ENCODE measurements at places on chromosomes 1 and 21.

- DNase-seq, result no peak
Measured at GRCh38 chr1:205827623-205828022, 14.6 kb upstream of the SLC41A1 start.

GRCh38 chr1:43306688-43307457 is 6.1 kb downstream of the TIE1 start:
- no peak for DNase-seq

DNA sequence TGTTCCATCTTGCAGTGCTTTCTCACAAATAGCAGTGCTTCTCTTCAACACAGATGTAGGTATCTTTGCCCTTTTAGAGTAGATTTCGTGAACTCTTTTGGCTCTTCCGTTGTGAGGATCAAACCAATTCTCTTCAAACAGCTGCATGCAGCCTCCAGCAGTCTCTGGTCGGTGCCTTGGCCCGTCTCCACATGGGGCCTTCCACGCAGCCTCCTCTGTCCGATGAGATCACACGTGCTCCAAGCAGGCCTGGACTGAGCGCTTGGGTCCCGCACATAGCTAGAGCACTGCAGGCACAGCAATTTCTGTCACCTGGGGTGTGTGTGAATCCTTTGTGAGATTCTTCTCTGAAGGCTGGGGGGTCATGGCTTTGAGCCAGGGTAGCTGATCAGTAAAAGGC is 82.8 kb upstream of the KCNE2 start:
- DNase-seq, result no peak

DNA sequence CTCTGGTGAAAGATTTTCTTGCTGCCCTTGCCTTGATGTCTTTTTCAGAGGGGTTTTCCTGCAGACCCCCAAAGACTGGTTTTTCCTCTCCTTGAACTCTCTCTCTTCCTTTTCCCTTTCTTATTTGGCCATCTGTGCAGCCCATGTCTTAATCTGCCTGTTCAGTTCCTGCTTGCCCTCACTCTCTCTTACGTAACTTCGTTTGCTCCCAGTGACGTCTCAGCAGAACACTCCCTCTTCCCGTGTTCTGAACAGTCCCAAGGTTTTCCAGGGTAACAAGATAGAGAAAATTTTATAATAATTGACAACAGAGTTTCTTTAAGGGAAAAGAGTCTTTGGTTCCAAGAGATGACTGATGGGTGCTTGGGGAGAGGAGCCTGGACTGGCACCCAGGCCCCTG is 109.1 kb upstream of the LMO4 start:
- no peak for DNase-seq

- no peak for DNase-seq
Measured at GRCh38 chr1:56948403-56949023, 17.3 kb downstream of the C8B start.

DNA sequence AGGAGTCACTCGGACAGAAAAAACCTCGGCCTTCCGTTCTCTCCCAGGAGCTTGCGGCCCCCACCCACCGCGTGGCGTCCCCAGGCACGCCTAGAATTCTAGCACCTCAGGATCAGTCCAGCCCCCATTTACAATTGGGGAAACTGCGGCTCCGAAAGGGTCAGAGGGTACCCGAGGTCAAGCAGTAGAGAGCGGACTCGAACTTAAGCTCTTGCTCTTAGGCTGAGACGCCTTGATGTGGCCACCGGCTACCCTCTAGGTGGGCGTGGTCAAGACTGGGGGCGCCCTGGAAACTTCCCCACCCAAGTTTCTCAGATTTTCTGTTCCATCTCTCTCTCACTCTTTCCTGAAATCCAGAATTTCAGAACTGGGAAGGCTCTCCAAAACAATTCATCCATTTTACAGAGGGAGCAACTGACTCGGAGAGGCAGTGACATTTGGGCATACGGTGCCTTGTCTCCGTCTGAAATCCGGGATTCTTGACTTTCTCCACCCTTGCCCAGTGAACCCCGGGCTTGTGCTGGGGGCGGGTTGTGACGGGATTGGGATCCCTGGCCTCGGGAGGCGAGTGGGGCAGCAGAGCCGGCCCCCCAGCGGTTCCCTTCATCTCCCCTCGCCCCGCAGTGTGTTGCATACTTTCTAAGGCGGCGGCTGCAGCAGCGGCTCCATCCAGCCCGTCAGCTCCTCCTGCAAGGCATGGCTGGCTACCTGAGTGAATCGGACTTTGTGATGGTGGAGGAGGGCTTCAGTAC is 777 bp downstream of the AZIN2 start:
- DNase-seq, result no peak

- DNase-seq, result no peak
Measured at GRCh38 chr1:196309386-196309785, 298.9 kb downstream of the KCNT2 start.

GRCh38 chr1:212482637-212483441 is 50.1 kb downstream of the NENF start:
- no peak for DNase-seq

DNA sequence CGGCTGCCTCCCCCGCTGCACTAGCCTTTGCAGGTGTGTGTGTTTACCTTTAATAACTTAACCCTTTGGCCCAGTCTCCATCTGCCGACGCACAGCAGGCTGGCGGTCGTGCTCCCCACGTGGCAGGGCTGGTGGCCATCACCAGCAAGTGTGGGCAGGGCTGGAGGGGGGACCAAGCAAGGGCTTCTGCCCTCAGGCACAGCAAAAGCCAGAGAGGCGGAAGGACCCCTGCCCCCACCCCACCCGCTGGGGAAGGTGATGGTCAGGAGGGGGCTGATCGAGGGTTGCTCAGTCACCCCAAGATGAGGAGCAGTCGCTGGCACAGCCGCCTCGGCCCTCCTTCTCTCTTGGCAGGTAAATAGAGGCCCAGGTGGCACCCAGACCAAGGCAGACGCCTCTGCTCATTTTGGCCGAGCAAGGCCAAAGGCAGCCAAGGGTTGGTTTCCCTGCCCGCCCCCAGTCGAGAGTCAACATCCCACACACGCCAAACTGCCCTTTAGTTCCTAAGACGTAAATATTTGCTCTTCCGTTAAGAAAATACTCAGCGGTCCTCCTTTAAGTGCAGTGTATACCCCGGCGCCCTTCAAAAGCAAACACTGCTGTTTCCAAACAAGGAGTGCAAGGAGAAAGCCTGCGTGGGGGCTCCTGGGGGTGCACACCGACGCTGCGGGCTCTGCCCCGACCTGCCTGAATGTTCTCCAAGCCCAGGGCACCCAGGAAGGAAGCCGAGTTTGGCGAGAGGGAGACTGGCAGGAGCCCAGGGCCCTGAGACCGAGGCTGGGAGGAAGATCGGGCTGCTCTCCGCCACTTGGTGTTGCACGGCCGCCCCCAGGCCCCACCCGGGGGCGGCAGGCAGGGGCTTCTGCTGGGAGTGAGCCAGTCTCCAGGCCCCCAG is 82.7 kb downstream of the SIK1 start:
- DNase-seq, result no peak

GRCh38 chr1:50181027-50181663 is 72.4 kb downstream of the ELAVL4 start:
- no peak for DNase-seq

DNA sequence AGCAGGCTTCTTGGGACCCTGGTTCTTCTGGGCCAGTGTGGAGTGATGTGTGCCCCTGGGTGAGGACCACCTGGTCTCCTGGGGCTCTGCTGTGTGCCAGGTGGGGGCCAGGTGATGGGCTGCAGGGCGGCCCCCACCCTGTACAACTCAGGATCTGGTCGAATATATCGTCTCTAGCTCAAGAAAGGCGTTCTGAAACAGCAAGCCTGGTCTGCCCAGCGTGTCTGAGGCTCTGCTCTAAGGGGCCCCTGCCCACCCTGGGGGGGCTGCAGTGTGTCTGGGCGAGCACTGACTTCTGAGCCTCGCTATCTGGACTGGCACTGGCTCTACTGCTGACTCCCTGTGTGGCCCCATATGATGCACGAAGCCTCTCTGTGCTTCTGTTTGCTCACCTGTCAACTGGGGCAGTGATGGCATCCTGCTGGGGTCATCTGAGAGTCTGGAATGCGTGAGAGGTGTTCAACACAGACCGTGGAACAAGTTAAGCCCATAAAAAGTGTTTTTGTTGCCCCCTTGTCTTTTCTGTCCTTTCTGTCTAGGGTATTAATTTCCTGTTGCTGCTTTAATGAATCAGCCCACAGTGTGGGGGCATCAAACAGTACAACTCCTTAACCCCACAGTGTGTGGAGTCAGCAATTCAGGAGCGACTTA is 56.0 kb upstream of the TRAPPC10 start:
- no peak for DNase-seq

DNA sequence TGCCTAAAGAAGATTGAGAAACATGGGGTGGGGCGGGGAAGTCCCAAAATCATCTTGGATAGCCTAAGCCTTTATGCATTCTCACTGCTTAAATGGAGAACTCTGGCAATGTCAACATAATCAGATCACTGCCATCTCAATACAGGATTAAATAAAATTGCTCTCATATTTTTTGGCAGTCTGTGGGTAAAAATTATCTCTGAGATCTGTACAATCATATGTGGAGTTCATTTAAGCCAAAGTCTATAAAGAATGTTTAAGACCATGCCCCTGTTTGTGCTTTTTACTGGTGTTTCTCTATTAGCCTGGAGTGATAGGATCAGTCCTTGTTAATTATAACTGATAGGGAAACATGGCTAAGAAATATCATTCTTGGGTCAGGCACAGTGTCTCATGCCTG is 136.3 kb downstream of the GPR52 start:
- DNase-seq, result no peak

DNA sequence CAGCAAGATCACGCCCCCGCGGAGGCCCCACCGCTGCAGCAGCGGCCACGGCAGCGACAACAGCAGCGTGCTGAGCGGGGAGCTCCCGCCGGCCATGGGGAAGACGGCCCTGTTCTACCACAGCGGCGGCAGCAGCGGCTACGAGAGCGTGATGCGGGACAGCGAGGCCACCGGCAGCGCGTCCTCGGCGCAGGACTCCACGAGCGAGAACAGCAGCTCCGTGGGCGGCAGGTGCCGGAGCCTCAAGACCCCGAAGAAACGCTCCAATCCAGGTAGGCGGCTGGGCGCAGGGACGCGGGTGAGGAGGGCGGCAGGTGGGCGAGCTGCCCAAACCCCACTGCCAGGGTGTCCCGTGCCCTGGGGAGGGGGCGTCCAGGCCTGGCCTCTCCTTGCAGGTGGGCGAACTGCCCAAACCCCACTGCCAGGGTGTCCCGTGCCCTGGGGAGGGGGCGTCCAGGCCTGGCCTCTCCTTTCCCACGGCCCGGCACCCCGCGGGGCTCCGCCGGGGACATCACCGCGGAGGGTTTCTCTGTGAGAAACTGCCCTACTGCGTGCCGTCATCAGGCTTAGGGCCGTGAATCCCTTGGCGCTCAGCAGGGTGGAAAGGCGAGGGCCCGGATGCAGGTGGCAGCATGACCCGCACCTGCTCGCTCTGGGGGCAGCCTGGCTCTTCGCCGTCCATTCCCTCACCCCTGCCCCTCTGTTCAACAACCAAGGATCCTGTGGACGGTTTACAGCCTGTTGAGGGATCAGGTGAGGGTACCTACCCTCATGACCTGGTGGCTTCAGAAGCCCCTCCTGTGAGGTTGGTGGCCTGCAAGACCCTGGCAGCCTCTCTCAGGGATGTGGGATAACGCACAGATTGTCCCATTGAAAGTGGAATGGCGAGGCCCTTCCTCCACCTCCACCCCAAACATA is 534.0 kb downstream of the KIF26B start:
- DNase-seq, result no peak

DNA sequence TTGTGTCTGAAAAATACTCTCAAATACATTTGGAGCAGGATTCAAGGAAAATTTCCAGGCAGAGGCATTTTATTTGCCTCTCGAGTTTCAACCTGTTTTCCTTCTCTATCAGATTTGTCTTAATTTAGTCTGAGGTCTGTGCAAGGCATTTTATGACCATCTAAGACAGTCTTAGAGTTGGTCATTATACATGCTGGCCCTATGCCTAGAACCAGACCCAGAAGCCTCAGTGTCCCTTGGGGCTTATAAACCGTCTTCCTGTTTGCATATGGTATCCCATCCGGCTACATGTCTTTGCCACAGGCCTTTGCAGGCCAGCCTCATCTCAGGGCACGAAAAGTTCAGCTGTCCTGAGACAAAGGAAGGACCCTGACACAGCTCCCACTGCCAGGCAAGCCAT is 346.1 kb downstream of the SIPA1L2 start:
- DNase-seq, result no peak

DNA sequence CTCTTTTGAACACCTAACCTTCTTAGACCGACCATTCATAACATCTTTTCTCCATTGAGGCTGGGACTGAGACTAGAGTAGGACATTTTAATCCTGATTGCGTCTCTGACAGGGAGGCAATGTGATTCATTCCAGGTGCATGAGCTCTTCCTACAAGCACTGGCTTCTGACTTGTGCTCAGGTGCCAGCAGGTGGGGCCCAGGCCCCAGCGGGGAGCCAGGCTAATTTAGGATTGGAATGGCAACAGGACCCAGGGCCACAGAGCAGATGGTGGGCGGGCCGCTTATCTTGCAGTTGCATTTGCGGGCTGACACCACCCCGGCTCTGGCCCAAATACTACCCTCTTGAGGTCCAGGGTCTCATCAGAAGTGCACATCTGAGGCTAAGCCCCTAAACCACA is 4.1 kb downstream of the GPA33 start:
- no peak for DNase-seq

DNA sequence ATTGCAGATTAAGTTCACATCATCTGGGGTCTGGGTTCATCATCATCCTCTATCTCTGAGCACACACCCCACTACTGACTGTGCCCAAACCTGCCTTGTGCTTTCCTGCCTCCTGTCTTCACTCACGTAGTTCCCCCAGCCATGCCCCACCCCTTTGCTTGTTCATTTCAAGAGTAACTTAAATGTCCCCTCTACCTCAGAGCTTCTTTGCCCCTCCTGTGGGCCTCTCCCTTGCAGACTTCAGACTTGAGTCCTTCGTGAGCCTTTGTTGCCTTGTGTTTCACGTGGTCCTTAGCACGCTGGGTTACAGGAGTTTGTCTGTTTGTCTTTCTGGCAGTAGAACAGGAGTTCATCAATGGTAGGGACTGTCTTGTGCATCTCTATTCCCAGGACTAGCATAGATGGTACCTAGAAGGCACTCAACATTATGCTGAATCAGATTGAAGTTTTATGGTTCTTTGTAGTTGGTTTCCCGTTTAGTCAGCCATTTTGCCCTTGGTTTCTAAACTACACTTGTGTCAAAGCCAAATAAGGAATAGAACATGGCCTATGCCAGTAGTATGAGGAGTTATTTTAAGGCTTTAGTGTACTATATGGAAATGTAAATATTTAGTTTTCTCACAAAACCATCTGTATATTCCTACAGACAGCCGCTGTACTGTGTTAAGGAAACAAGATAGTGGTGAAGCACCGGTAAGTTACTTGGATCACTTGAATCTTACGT is 86.2 kb downstream of the TTC3 start:
- no peak for DNase-seq

GRCh38 chr1:155650231-155650757 is 38.3 kb downstream of the YY1AP1 start:
- no peak for DNase-seq

- no peak for DNase-seq
Measured at GRCh38 chr1:63746129-63746864, 27.5 kb upstream of the ROR1 start.
